IMR-90 (cell line): ENCODE measurements at places on chromosomes 3 and 15. TPM values are rescaled to one million over a fixed set of nuclear protein-coding genes. Genes with fewer than 3 reads are reported as not detected.

DNA sequence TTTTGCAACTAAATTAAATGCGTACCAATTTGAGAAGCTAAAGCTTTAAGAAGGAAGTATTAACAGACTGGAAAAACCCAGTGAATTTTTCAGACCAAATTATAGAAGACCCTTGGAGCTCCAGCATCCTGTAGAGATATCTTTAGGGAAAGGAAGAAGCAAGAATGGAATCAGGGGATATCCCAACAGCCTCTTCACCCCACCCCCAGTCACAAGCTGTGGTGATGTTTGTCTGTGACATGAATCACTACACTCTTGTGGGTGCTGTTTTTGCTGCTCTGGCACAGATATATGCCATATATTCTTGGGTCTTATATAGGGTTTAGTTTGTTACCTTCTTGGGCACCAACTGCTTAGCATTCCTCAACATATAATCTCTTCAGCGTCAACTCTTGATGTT, 78.5 kb upstream of the BCL6 start:
- DNase-seq: no peak

Gene MAP1A
- polyA plus RNA-seq: 28.7 and 31.3 TPM in 2 replicates

DNA sequence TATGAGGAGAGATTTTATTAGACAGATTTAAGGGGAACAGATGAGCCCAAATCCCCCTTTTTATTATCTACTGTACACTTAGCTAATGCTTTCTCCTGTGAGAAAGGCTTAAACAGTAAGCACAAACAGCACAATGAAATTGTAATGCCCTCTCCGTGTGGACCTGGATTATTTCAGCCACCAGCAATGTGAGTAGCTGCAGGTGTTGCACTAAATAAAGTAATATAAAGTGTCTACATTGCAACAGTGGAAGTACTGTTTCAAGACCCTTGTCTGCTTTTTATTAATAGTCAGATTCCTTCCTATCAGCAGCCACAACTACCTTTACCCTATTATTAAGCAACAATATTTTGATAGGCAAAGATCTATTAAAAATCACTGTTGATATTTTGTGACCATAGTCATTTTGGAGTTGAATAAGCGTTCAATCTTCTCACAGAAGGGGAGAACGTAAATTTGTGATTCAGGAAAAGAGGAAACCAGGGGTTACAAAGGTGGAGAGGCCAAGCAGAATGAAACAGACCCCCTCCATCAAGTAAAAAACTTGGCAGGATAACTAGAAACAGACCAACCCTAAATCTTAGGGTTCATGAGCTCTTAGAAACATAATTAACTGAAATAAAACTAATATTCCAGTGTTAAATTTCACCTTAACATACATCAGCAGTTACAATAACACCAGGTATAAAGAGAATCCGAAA, 422.6 kb downstream of the MECOM start:
- no peak for DNase-seq

Gene RAB6B
- polyA plus RNA-seq: 1.2 and 1.4 TPM in 2 replicates

Gene ETV5
- 15.7 TPM in 2 replicates for polyA plus RNA-seq

Gene CTXN2
- not detected in 2 replicates for polyA plus RNA-seq

DNA sequence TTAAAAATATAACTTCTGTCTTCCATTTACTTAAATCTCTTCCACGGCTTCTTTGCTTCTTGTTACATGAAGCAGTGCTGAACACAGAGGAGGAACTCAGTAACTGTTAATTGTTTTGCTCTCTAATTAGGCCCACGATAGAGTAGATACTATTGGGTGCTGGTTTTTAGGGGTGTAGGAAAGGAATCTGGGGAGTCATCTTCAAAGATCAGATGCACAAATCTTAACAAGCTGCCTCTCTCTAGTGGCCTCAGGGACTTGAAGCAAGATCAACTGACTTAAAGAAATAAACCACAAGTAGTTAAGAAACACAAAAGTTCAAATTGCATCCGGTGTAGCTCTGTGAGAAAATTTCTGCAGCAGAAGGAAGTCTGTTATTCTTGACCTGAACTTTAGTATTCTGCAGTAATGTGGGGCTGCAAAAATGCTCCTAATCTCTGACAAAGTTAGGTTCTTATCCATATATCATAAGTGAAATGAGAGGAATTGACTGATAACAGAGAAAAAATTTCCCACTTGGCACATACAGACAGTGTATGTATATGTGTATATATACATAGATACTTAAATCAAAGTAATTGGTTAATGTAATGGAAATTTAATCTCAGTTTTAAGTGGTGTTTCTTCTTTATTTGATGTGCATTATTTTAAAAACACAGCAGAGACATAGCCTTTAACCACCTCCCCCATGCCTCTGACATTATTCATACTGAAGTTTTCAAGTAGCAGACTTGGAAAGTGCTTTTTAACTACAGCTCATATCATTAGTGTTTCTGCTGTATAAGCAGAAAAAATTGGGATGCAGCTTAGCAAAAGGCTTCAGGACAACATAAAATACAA, 51.8 kb downstream of the CHST2 start:
- peak; percentile 77 for DNase-seq

DNA sequence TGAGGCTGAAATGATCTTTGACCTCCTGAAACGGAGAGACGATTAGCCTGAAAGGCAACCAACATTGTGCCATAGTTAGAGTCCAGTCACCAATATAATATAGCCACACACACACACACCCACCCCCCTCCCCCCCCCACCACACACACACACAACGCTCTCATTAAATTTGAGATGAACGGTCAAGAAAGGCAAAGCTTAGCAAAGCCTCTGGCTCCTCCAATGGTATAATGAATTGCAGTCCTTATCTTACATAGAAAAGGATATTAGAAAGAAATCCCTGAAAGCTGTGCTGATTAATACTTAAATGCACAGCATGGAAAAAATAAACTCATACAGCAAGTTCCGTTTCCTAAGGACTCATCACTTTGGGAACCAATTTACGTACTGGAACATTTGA, 876 bp upstream of the ZNF385D start:
- no peak for DNase-seq

GRCh38 chr3:127497676-127498075, 92.9 kb downstream of the TPRA1 start:
- no peak for DNase-seq
